ENCODE measurements at places on chromosomes 2 and 18.

DNA sequence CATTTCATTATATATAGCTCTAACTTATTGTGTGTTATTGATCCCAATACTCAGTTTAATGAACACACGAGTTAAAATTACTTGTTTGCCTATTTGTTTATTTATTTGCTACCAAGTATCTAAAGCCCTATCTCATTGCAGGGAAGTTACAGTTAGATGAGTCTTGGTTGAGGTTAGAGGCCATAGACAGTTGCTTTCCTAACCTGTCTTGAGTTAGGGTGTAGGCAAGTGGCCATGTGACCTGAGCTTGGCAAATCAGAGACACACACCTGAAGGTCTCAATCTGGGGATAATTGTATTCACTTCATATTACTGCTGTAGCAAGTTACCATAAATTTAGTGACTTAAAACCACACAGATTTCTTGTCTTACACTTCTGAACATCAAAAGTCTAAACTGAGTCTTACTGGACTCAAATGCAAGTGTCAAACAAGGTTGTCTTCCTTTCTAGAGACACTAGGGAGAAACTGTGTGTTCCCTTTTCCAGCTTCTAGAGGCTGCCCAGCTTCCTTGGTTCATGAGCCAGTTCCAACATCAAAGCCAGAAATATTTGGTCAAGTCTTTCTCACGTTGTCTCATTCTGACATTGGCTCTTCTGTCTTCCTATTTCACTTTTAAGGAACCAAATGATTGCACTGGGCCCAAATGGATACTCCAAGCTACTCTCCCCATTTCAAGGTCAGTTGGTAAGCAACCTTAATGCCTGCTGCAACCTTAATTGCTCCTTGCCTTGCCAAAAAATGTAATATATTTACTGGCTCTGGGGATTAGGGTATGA is 39.7 kb downstream of the COL3A1 start:
- DNase-seq, result no peak

DNA sequence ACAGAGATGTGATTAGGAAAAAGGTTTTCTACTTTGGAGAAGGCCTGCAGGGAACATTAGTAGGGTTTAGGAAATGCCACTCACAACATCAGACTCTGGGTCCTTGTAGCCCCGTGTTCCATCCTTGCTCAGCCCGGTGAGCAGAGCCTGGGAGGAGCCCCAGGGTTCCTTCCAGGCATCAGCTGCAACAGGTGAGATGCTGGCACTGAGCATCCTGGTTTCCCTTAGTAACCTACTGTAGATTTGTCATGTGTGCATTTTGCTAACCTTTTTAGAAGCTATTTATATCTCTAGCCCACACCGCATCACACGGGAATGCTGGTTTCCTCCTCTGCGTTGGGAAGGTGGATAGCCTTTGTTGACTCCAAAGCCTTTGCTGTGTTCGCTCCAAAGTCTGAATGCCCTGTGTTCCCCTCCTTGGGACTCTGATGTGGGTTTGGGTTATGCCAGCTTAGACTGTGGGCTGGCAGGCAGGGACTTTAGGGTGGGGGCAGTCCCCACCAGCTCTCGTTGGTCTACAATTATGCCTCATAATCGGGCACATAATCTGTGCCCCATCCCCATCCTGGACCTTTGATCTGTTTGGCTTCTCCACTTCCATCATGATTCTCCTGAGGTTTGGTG is 69.3 kb downstream of the TMEM247 start:
- no peak for DNase-seq

DNA sequence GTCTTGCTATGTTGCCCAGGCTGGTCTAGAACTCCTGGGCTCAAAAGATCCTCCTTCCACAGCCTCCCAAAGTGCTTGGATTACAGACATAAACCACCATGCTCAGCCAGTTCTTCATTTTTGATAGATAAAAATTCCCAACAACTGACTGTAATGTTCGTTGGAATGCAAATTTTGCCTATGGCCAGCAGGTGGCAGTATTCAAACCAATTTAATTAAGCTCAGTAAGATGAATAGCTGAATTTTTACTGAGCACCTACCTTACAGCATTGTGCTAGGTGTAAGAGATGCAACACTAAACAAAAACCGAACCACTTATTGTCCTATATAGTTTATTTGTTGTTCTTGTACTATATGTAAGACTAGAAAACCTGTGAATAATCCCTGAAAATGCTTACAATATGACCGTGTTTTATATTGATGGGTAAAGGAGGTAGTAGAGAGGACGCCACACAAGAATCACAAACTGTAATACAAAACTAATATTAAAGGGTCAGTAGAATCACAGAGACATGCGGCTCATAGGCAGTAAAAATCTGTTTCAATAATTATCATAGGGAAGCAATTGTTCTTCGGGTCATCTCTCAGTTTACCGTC is 8.2 kb upstream of the TMEM182 start:
- peak; percentile 32 for DNase-seq

GRCh38 chr2:50401772-50402653 is 629.9 kb downstream of the NRXN1 start:
- DNase-seq, result no peak

GRCh38 chr2:147548451-147548850 is 296.4 kb upstream of the ACVR2A start:
- DNase-seq, result no peak

DNA sequence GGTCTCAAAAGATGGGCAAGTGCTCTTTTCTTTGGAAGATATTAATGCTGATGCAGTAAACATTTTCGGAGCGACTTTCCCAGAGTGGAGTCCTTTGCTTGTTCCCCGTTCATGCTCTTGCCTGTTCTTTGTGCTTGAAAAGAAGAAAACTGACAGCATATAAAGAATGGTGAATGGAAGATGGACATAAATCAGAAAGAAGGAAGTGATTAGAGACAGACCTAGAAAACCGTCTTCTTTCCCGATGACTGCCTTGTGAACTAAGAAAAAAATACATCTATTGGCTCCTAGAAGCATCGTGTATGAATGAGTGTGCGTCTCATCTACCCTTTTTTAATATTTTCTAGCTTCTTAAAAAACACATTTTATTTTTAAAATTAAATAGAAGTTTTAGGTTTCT is 740.1 kb upstream of the FANCL start:
- no peak for DNase-seq

DNA sequence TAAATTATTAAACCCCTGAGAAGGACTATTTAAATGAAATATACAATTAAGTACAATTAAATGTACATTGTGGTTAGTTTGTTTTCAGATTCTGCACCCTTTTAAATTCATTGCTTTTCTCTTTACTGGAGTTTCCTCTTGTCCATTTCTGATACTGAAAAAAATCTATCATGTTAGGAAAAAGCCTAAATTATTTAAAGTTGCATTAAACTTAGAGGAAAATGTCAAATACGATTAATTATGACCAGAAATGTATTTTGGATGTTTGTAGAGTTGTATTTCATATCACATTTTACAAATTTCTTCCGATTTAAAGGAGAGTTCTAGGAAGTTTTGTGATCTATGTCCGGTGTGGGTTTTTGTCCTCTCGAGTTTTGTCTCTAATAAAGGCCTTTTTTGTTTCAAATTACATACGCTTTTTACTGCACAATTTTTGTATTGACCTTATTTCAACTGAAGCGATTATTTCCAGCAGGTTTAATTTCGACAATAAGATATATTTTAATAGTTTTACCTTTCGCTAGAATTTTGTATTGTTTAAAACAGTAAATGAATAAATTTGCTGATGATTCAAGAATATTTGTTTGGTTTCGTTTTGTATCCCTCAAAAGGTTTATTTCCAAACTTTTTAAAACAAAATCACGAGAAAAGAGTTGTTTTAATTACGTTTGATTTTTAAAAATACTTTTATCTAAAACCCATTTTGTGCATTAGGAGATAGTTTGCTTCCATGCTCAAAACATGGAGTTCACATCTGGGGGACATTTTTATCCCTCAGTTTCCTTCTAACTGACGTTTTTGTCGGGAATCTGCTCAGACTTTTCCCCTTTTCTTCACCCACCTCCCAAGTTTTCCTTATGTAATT is 3.3 kb upstream of the SATB2 start:
- no peak for DNase-seq

DNA sequence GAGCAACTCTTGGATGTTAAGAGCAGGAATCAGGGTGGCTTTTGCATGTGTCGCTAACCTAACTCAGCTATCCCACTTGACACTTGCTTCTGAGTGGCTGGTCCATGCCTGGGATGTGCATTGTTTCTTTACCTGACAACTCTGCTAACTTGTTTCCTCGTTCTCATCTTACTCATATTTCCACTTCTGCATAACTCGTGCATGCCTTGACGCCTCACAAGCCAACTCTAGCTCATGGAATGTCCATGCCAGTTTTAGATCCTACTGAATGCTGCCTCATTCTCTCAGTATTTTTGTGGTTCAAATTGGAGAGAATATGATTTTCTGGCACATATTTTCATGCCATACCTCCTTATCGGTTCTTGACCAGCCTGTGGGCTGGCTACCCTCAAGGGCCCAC is 52.5 kb downstream of the CDCA7 start:
- DNase-seq, result no peak

GRCh38 chr2:205931388-205931787 is 154.6 kb downstream of the INO80D start:
- DNase-seq, result no peak

DNA sequence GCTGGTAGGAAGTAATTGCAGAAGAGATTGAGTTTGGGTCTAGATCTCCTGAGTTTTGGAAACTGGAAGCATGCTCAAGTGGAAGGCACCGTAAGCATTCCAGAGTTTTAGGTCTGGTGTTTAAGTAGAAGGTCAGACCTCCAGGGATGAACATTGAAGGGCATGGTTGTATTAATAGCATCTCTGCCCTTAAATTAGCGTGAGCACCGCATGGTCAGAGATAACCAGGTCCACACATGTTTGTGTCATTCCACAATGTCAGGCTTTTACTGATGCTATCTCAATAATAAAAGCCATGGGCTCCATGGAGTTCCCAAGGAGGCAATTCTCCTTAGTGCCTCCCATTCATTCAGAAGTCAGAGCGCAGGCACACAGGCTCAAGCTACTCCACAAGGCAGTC is 28.3 kb upstream of the ZNF407 start:
- no peak for DNase-seq

GRCh38 chr2:32683520-32684086 is 55.8 kb downstream of the TTC27 start:
- DNase-seq, result no peak

DNA sequence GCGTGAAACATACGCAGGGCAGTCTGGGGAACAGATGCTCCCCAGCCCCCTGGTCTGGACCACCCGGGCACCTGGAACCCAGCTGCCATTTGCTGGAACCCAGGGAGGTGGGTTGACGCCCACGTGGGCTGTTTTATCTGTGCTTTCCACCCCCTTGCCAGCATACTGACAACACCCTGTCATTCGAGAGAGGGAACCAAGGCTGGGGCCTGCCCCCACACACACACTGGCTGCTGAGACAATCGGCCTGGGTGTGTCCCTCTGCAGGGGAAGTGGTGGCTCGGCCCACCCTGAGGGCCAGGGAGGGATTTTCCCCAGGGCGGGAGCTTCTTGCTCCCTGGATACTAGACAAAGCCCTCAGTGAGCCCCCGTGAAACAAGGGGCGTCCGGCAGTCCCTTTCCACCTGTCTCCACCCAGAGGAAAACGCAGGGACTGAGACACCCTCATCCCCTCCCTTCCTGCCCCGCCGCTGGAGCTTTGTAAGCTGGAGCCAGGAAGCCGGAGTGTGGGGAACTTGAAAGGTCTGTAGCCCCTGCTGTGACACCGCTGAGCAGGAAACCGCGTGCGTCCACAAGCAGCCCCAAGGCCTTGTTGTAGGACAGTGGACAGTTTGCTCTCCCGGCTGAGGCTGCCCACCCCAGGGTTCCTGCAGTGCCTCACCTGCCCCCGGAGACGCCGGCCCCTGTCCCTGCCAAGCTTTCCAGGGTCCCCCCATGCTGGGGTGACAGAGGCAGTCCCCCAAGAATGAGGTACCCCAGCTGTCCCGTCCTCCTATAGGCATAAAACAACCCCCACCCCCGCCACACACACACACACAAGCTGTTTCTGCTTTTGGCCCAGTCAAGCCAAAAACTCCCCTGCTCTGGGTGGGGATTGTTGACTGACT is 14.1 kb upstream of the KLF11 start:
- peak; percentile 33 for DNase-seq

- no peak for DNase-seq
These were observed 763.5 kb upstream of the CELF4 start for GRCh38 chr18:38329145-38329544.

- DNase-seq, result no peak
These were observed 808.1 kb downstream of the DCC start for GRCh38 chr18:53148123-53148522.

- no peak for DNase-seq
These were observed 1265.0 kb downstream of the LRP1B start for GRCh38 chr2:140865837-140866236.

DNA sequence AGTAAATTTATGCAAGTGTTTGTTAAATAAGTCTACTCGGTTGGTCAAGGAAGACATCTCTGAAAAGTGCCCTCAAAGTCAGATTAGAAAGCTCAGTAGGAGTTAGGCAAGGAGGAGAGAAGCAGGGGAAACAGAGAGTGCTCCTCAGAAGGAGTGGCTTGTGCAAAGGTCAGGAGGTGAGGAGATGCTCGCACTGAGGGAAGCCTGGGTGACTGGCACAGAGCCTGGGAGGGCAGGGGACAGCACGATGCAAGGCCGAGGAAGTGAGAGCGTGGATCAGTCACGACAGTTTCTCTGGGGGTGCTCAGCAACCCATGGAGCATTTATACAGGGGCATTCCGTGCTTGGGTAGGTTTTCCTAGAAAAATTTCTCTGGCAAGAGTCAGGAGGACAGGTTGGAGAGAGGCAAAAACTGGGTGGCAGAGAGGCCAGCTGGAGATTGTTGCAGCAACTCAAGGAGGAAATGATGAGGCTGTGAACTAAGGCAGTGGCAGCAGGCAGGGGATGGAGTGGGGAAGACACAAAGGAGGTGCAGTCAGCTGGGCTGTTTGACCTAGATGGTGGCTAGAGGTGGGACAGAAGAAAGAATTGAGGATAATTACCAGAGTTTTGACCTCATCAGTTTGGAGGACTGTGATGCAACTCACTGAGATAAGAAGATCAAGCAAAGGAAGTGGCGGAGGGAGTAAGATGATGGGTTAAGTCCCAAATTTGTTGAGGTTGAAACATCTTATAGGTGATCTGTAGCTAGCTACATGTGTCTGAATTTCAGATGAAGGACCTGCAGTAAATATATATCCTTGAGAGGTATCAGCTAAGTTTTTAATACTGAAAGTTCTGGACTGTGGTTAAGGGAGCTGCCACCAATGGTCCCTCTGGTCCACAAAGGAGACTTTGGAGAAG is 52.4 kb downstream of the BCL2 start:
- no peak for DNase-seq

DNA sequence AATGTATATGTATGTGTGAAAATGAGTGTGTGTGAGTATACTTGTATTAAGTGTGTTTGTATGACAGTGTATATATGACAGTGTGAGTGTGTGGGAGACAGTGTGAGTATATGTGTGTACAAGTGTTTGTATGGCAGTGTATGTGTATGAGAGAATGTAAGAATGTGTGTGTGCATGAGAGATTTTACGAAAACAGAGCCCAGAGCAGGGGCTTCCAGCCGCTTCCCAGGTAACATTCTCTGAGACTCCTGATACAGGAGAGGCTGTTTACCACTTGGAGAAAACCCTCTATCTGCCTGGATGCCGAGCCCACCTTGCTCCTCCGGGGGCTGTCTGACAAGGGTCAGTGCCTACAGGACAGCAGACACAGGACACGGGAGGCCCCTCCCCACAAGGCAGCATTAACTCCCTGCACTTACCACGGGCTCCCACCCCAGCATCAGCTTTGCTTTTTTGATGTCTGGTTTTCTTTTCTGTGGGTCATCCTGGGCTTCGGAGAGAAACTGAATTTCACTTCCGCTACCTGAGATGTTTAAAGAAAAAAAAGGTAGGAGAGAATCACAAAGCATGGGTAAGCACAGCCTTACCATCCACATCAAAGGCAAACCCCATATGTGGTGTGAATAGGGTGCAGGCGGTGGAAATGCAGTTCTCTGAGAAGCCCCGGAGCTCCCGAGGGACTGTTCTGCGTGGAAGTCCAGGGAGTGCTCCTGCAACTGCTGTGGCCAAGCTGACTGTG is 97.6 kb downstream of the UXS1 start:
- DNase-seq, result no peak
